ENCODE measurements at places on chromosomes 7 and 10.

GRCh38 chr7:157865351-157866165 lies 528.8 kb downstream of the DNAJB6 start:
- no peak for DNase-seq

GRCh38 chr10:126137562-126138221 lies 241.3 kb downstream of the FANK1 start:
- no peak for DNase-seq

DNA sequence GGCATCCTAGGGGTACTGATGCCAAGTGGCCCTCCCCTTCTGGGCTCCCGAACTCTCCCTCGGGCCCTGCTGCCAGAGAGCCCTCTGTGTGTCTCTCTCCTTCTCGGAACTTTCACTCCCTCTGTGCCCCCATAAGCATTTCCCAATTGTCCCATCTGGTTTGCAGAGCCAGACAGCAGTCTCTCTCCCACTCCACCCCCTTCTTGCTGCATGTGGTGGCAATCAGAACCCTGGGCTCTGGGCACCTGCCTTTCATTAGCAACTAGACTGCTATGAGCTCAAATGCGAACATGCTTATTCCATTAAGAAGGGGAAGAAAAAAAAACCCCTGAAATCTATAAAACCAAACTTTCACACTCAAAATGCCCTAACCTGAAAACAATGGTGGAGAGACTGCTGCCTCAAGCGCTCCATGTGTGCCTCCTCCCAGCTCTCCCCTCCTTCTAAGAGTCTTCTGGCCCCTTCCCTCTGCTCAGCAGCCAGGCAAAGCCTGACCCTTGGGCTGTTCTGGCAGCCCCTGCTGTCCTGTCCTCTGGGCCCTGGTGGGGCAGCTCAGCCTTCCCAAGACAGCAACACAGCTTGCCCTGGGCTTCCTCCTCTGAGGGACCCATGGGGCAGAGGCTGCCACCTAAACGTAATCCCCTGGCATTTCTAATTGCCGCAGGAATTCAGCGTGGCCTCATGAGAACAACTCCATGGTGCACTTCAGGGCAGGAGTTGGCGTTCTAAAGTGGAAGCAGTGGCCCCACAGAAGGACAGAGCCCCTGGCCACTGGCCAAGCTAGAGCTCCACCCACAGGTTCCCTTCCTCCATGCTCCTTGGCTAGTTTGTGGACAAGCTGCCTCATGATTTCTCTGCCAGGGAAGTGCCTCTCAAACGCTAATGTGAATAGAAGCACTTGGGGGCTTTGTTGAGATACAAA lies 415.4 kb downstream of the PLXNA4 start:
- no peak for DNase-seq

DNA sequence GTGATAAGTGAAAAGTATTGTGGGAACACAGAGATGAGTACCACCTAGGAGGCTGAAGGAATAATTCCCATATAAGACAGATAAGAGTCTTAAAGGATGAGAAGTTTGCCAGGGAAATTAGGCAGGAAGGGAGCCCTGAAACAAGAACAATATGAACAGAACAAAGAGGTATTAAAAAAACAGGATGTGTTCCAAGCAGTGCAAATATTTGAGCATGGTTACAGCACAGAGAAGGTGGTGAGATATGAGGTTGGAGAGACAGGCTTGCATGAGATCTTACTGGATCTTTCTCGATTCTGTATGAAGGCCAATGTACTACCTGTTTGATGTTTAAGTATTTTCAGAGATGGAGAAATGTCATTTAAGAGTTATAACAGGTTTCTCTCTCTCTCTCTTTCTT lies 20.3 kb downstream of the TAC1 start:
- DNase-seq: no peak

GRCh38 chr10:3867454-3868270 lies 82.7 kb upstream of the KLF6 start:
- no peak for DNase-seq

- no peak for DNase-seq
Observed at GRCh38 chr7:142414135-142414534, 156.3 kb upstream of the PRSS58 start.

- no peak for DNase-seq
Observed at GRCh38 chr10:45008524-45009161, 7.9 kb downstream of the ZNF22 start.

DNA sequence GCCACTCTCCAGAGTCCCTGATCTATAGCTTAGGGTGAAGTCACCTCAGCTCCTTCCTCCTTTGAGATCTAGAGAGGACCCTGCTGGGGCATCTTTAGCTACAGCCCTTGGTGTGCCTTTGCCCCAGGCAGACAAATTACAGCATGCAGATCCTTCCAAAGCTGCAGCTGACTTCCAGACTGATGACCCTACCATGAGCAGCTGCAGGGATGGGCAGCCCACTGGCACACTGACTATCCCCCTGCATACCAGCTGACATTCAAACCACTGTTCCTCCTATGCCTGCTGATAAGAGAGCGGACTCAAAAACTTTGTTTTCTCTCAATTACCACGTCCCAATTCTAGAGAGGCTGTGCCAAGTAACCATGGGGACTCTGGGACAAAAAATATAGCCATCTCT lies 70.6 kb downstream of the COL13A1 start:
- DNase-seq: no peak

GRCh38 chr10:117421985-117422384 lies 46.7 kb upstream of the PDZD8 start:
- no peak for DNase-seq

- no peak for DNase-seq
Observed at GRCh38 chr10:108348215-108348614, 1183.7 kb upstream of the SORCS1 start.

DNA sequence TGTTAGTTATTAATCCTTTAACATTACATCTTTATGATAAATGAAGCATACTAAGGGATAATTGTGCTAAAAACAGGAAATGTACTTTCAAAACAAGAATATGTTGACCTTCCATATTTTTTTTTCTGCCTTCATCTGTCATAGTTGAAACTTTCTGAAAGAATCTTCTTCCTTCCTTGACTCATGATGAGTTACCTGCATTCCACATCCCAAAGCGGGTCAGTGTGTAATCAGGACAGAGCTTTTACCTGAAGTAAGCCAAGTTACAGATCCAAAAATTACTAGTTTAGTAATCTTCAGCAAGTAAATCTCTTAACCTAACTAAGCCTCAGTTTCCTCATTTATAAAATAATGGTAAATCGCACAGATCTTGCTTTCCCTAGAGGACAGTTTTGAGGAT lies 13.4 kb upstream of the ARL4A start:
- DNase-seq: no peak

- DNase-seq: no peak
Observed at GRCh38 chr10:16439295-16439694, 2.5 kb downstream of the PTER start.

GRCh38 chr7:103879928-103880600 lies 109.4 kb downstream of the RELN start:
- DNase-seq: no peak

GRCh38 chr7:29878081-29878688 lies 71.9 kb downstream of the WIPF3 start:
- DNase-seq: no peak

- no peak for DNase-seq
Observed at GRCh38 chr7:38323156-38323555, 49.7 kb upstream of the TARP start.

DNA sequence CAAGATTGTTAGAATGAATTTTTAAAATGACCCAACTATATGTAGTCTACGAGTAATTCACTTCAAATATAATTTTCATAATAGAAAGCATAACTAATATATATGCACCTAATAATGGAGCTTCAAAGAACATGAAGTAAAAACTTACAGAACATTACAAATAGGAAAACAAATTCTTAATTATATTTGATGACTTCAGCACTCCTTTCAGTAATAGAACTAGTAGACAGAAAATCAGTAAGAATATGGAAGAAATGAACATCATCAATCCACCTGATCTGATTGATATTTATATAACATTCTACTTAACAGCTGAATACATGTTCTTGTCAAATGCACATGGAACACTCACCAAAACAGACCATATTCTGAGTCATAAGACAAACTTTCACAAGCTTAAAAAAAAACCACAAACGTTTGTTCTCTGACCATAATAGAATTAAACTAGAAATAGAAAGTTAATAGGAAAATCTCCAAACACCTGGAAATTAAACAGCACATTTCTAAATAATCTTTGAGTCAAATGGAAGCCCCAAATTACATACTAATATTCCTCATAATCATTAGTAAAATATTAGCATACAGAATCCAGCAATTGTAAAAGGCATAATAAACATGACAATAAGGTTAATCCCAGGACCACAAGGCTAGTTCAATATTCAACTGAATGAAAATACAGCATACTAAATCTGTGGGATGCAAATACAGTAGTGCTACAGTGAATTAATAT lies 48.0 kb downstream of the BRAF start:
- no peak for DNase-seq

DNA sequence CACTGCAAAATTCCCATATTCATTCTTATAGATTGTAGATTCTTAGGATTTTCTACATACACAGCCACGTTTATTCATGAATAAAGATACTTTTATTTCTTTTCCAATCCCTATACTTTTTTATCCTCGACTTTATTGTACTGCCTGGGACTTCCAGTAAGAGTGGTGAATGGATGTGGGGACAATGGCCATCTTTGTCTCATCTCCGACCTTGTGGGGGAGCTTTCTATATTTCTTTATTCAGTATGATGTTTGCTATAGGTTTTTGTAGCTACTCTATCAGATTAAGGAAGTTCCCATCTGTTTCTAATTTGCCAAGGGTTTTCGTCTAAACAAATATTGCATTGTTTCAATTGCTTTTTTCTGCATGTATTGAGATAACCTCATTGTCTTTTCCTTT lies 184.3 kb downstream of the FOXP2 start:
- no peak for DNase-seq

DNA sequence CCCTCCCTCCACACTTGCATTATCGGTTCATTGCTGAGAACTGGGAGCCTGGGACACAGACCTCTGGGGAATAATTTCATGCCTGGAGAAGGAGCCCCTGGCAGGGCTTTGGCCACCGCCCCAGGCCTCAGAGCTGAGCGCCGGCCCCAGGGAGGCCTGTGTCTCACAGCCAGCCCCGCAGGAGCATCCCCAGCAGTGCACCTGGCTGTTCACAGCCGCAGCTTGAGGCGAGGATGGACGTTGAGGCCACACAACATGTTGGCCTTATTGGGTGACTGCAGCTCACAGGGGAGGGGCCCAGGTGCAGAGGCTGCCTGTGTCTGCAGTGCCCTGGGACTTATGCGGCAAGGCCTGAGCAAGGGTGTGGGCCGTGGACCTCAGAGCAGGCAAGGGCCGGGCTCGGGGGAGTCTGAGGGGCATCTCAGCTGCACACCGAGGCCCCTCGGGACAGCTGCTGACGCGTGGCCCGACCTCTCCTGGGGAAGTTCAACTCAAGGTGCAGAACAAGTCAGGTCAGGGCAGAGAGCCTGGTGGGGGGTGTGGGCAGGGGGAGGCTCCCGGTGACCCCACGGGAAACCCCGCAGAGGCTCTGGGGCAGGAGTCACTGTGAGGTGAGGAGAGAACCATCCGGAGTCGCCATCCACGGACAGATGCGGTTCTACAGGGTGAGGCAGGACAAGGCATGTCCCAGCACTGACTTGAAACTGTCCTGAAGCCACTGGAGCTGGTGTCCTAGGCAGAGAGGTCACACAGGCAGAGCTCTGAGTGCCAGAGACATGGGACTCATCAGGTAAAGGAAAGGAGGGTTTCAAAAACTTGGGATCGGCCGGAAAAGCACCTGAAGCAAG lies 13.1 kb upstream of the UBE3C start:
- DNase-seq: no peak

GRCh38 chr7:27936047-27936767 lies 196.2 kb downstream of the TAX1BP1 start:
- DNase-seq: no peak

GRCh38 chr10:79129361-79129997 lies 60.7 kb downstream of the ZMIZ1 start:
- no peak for DNase-seq

- no peak for DNase-seq
Observed at GRCh38 chr7:151859111-151859947, 17.6 kb downstream of the PRKAG2 start.

DNA sequence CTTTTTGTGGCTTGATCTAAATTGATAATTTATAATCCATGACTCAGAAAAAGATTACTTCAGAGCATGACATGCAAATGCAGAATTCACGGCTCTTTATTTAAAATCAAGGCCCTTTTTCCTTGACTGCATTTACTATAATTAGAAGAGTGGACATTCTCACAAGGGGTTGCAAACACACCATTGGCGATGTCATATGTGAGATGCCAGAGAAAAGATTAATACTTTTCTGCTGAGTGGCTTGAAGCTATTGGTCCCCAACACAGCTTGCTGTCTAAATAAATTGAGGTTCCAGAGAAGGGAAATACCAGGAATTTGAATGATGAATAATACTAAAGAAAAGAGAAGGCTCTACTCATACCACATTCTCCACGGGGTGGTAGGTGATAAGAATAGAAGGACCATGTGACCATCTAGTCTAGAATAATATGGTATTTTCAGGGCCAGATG lies 78.7 kb upstream of the ARID5B start:
- no peak for DNase-seq

GRCh38 chr10:125344573-125345171 lies 184.3 kb upstream of the CTBP2 start:
- DNase-seq: no peak

GRCh38 chr10:82267014-82267413 lies 392.0 kb downstream of the NRG3 start:
- no peak for DNase-seq

- DNase-seq: no peak
Observed at GRCh38 chr10:132374176-132374575, 22.8 kb upstream of the PWWP2B start.

DNA sequence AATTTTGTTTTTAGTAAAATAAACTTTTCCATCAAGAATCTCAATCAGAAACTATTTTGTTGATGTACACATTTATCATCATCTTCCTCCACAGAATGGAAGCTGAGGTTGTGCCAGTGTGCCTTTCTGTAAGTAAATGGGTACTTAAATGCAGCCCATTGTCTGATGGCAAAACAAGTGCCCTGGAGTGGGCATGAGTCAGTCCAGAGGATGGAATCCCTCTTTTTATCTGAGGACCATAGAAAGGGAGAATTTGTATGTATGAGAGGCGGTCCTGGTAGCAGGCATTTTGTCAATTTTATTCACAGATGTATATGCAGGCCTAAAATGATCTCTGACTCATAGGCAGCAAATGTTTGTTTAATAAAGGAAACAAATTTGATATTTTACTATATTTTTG lies 102.1 kb upstream of the MAGI2 start:
- DNase-seq: no peak

DNA sequence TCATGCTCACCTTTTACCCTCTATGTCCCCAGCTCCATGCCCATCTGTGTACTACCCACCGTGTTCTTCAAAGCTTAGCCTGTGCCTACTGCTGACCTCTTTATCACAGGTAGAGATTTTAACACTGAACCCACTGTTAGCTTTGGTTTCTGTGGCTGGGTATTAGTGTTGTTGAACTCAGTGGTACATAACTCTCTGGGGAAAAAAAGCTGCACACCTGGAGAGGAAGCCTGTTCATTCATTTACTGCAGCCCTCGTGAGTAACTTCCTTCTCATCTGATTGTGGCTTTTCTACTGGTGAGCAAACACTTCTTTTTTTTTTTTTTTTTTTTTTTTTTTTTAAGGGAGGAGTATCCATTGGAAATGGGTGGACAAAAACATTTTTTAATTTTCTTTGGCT lies 326.3 kb downstream of the CCSER2 start:
- no peak for DNase-seq
